Spleen (tissue), 13 donors: ENCODE measurements at places on chromosomes 1 and 21. TPM values are rescaled to one million over a fixed set of nuclear protein-coding genes. Genes with fewer than 3 reads are reported as not detected.
A peak's percentile ranks its signal among the peaks of the same experiment; 100 is the strongest.

DNA sequence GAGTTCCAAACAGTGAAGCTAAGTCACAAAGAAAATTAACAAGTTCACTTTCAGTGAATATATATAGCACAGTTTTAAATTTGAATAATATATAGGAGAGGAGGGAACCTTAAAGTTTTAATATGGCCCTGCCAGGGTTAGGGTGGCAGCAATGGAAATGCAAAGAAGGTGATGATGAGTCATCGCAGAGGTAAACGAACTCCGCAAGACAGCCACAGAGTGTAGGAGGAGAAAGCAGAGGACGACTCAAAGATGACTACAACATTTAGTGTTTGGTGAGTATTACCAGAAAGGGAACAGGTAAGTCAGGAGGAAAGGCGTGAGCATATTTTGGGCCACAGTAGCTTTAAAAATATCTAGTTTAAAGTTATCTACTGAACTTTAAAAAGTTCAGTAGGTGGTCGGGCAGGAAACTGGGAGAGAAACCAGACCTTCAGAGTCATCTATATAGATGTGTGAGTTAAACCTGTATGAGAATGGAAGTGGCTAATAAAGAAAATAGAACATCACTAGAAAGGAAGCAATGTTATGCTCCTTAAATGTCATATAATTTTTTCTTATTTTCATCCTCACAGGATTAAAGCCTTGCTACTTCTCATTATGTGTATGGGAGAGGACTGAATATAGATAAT is 75.7 kb downstream of the UCHL5 start:
- H3K36me3 ChIP-seq, result no peaks in the 10 kb centered on the region
- H3K27ac ChIP-seq, result no peak overlapping the region
- no peaks in the 10 kb centered on the region for H3K4me1 ChIP-seq

- DNase-seq, result no peak
- H3K4me1 ChIP-seq, result no peaks in the 10 kb centered on the region
- H3K4me3 ChIP-seq, result no peak overlapping the region
- H3K27me3 ChIP-seq, result no peaks in the 10 kb centered on the region
- no peak overlapping the region for H3K27ac ChIP-seq
Observed at GRCh38 chr1:47262787-47263413, 30.9 kb upstream of the TAL1 start.

GRCh38 chr1:114715952-114716303 is 643 bp downstream of the NRAS start:
- no peak for DNase-seq
- no peaks in the 10 kb centered on the region for H3K27me3 ChIP-seq
- H3K36me3 ChIP-seq, result peaks cover 50% of the 10 kb centered on the region
- peaks cover 39% of the 10 kb centered on the region for H3K4me1 ChIP-seq
- peak overlapping the region; percentile 93 for H3K27ac ChIP-seq

Gene ATAD3C
- 0.47 TPM for total RNA-seq
